Stimulated activated CD8-positive, alpha-beta memory T cell treated with anti-CD3 and anti-CD28 coated beads, Interleukin-7, amount 100 ng/mL, for 1 hour (primary cell): ENCODE measurements at places on chromosomes 5 and 9.

DNA sequence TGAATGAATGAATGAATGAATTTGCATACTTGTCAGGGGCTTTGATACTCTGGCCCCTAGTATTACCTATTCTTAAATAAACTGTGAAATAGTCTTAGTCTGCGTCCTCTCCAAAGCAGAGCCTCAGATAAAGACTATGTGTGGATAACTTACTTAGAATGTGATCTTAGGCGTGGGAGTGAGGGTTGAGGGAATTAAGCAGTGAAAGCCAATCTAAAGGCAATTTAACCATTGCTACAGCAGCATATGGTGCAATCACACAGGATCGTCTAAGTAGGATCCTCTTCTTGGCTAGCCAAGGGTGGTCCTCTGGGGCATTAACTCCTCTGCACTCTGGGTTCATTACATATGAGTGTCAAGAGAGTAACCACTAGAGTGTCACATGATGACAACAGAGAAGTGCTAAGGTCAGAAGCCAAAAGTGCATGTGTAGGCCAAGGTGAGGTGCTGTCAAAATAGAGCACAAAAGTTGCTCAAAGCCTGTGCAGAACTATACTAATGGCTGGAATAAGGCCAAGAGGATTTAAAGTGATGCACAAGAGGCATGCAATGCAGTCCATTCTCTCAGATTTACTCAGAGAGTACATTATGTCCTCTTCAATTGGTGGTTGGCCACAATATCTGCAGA is 274.4 kb upstream of the SEMA6A start:
- no peak for DNase-seq

- DNase-seq = no peak
Observed at GRCh38 chr5:61575103-61575502, 243.0 kb downstream of the ZSWIM6 start.

DNA sequence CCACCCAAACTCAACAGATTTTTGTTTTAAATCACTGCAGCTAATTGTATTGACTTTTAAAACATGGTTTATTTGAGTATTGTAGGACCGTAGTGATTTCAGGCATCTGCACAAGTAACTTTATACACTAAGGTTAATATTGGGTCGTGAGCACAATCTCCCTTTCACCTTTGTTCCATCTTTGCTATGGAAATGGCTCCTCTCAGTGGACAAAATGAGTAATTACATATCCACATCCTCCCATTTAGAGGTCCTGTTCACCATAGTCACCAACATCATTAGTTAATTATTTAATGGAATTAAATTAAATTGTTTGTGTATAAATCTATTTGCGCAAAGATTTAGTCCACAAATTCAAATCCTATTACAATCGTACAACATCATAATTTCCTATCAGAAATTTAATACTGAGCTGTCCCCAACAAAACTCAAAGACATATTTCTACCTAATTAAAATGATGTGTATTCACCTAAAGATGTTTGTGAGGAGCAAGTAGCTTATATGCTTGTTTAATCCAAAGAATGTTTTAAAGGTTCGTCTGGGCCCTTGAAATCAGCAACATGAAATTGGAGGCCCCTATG is 173.0 kb upstream of the DAPK1 start:
- no peak for DNase-seq

- no peak for DNase-seq
Observed at GRCh38 chr9:133524146-133524545, 613 bp downstream of the MYMK start.

- no peak for DNase-seq
Observed at GRCh38 chr9:109422641-109423040, 75.5 kb downstream of the PTPN3 start.

- DNase-seq = no peak
Observed at GRCh38 chr5:14215901-14216300, 72.8 kb downstream of the TRIO start.

GRCh38 chr9:124394167-124394566 is 21.1 kb downstream of the PSMB7 start:
- no peak for DNase-seq
